ENCODE measurements at places on chromosomes 6 and 20.

DNA sequence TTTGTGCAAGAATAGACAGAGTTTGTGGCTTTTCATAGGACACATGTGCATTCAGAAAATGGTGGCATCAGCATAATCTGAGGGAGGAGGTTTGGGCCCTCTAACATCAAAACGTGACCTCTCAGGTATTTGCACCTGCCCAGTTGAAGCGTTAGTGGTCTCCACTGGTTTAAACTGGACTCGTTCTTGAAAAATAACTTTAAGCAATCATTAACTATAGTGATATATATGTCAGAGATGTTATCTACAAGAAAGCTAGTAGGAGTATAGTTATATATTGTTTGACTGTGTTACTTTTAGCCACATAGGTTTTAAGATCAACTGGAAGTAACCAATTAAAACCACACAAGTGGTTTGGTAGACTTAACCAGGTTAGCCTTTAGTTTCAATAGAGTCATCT lies 607.4 kb downstream of the MAFB start:
- no peak for DNase-seq

GRCh38 chr6:167258646-167259045 lies 32.5 kb upstream of the UNC93A start:
- DNase-seq: no peak

- DNase-seq: no peak
These were observed 27.5 kb downstream of the HLA-F start for GRCh38 chr6:29750709-29751108.

DNA sequence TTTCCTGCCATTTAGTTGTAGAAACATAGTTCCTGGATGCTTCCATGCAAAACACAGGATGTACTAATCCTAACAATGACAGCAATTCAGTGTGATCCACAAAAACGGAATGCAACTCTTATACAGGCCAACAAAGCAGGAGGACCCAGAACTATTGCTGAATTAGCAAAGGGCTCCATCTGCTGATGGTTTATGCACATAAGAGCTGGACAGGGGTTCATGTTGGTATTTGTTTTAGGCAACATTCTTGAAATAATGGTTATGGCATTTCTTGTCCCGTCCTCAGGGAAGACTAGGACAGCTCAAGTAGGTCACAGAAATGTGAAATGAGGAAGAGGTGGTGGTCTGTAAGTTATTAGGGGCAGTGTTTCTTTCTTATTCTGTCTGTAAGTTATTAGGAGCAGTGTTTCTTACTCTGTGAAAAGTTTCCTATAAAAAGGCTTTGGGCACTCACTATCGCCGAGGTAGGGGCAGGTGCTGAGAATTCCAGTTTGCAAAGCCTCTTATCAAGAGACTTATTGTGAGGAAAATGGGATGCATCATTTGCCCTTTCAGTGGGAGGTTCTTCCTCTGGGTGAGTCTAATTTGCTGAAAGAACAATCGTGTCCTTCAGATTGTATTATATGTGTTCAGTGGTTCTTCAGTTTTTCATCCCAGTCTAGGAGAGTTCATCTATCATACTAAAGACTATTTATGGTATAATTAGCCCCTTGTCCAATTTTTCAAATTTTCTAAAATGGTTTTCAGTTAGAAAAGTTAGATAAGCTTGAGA lies 171.1 kb downstream of the MCHR2 start:
- no peak for DNase-seq

- no peak for DNase-seq
These were observed 24.4 kb downstream of the RRAGD start for GRCh38 chr6:89387516-89388201.

- DNase-seq: no peak
These were observed 385.2 kb downstream of the KIF16B start for GRCh38 chr20:16187956-16188616.

GRCh38 chr6:28334286-28335039 lies 1.5 kb downstream of the ZSCAN31 start:
- DNase-seq: no peak

GRCh38 chr6:170102582-170103481 lies 188.0 kb downstream of the DLL1 start:
- no peak for DNase-seq

DNA sequence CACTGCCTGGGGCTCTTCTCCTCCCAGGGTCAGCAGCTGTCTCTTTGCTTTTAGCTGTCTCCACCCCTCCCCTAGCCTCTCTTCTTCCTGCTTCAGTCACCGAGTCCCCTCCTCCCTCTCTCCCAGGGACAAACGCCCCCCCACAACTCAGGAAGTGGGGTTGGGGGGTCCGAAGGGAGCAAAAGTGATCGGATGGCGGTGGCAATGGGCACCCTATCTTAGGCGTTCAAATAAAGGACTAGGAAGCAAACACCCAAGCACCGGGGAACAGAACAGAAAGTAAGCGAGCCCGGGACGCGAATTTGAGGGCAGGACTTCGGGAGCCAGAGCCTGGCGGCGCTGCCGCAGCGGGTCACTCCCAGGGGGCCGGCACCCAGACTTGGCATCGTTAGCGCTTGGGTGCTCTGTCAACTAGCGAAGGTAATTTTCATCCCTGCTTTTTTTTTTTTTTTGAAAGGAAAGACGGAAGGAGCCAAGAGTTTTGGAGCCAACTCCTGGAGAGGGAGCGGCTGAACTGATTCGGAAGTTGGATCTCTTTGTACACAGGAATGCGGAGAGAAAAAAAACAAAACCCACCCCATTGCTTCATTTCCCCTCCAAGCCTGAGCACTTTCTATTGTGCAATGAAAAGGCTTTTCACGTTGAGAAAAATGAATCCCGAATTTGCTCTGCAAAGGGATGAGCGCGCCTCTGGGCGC lies 815 bp upstream of the ITPR3 start:
- DNase-seq: no peak

DNA sequence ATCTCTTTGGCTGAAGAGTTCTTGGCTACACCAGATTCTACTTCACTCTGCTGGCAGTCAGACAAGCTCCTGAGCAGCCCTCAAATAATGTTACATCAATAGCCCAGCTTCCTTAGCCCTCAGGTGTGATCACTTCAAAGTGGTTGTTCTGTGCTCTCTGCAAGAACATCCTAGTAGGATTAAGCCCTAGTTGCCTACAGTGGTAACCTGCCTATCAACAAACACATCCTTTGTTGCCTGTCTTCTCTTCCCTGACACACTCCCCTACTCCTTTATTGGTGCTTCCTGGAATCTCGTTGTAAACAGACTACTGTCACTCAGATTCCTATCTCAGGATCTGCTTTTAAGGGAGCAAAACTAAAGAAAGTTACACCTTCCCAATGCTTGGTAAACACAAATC lies 45.1 kb upstream of the TASP1 start:
- no peak for DNase-seq

DNA sequence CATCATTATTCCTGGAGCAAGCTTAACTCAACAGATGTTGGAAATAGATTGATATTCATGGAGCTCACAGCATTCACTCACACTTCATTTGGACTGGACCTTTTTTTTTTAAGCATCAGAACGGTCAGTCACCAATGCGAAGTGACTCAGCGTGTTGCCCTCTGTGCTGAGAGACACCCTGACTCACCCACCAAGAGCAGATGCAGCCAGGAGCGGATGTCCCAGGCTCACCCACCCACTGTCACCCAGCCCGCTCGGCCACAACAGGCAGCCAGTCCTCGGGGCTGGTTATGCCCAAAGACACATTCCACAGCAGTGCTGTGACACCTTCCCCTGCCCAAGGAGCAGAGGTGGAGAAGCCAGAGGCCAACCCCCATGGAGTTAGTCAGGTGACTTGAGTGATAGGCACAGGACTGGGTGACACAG lies 15.7 kb downstream of the RNASET2 start:
- no peak for DNase-seq

GRCh38 chr6:127516662-127517273 lies 2.4 kb downstream of the MTCL3 start:
- DNase-seq: peak; percentile 38

- no peak for DNase-seq
These were observed 28.5 kb downstream of the HAO1 start for GRCh38 chr20:7911586-7912330.

DNA sequence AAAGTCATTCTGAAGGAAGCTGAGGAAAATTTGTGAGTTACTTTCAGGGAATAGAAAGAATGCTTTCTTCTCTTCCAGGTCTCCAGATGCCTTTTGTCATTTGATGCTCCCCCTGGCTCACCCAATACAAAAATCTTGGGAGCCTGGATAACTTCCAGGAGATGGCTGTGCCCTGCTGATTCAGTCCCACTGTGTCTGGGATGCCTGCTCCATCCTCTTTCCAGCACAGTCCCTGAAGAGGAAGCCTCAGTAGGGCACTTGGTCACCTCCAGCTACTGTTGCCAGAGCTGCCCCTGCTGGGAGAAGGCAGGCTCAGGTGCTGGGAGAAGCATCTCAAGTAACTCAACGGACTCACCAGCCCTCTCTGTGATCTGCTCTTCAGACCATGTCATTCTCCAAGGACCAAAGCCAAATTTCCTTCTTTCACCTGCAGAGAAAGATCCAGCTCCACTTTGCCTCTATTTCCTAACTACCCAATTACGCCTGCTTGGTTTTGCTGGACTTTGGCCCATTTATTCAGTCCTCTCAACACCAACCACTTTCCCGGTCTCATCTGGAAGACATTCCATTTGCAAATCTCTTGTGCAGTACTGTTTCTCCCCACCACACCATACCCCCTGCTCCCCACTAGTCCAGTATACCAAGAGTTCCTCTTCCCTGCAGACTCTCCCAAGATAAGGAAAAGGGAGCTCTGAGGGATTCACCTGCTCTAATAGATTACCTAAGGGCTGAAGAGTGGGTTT lies 53.3 kb downstream of the SLC23A2 start:
- DNase-seq: no peak

DNA sequence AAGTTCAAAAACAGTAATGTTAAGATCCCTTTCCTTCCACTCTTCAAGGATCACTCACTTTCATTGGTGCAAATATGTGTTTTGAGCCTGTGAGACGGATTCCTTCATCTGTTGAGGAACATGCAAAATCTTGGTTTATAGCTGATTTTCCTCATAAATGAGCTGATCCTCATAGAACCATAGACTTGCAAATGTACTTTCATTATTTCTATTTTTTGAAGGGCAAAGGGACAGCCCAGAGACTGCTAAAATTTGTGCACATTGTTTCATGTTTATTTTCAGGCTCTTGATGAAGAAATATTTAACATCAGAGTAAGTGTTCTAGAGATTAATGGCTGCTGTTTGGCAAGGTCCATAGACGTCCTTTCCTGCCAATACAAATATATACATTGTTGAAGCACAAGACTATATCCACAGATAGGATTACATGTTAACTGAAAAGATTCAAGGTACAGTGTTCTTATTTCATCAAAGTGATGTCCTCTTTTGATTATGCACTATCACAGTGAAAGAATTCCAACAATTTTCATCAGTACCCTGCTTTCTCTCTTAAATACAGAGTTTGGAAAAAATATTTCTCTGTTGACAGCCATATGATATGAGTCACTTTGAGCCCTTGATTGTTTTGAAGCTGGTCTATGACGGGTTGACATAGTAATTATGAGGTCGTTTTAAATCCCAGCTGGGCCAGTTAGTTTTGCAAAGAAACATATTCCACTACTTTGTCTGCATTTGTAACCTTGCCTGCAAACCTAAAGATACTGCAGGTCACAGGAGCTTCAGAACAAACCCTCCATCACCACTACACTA lies 95.7 kb downstream of the FILIP1 start:
- no peak for DNase-seq

- no peak for DNase-seq
These were observed 2.4 kb upstream of the HLA-F start for GRCh38 chr6:29720863-29721262.

- DNase-seq: no peak
These were observed 18.7 kb upstream of the HECA start for GRCh38 chr6:139115989-139116758.

DNA sequence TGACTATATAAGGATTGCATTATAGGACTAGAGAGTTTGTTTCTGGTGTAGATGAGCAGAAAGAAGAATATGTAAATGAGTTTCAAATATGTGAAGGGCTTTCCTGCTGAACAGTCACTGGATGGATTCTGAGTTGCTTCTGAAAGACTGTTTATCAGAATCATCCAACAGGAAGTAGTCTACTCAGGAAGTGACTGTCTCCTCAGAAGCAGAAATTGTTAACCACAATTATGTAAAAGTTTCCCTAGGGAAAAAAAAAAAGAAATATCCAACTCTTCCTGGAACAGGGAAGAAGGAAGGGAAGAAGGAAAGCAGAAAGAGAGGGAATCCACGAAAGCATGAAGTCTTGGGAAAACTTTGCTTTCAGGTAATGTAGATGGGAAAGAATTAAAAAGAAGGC lies 138.9 kb downstream of the TENT5A start:
- DNase-seq: no peak

GRCh38 chr20:9280666-9281065 lies 211.8 kb downstream of the PLCB4 start:
- DNase-seq: no peak

GRCh38 chr6:82246802-82247504 lies 591 bp downstream of the IBTK start:
- DNase-seq: peak; percentile 19

- no peak for DNase-seq
These were observed 709.8 kb downstream of the EPM2A start for GRCh38 chr6:145025488-145025887.

DNA sequence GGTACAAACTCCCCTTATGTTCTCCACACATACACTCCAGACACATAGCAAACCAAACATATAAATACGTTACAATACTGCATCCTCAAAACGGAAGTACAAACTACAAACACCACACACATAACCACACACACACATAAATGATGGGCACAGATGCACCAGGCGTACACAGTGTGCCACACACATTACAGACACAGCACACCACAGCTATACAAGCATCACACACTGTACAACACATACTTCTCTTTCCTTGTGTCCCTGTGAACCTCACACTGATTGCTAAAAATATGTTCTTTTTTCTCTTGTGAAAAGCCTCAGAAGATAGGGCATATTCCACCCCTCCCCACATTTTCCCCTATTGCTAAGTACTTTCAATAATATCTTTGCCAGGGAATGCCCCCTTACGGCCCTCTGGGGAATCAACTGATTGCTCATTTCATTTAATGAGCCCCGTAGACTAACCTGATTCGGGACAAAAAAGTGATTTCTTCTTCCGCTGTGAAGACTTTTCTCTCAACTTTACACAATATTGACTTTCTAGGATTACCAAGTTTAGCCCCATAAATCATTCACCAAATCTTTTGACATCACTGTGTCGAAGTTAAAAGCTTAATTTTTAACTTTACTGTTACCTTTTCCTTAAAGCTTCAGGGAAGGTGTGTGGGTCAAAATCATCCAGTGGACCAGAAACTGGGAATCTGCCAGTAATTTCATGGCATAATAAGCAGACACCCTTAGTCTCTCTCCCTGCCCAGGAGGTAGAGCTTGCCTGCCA lies at the start of gene SLC17A1:
TSS of gene SLC17A1 (minus strand) at position 521 of the 775 bp plus-strand sequence. CDS start 1,495 bp downstream, outside the sequence.
- DNase-seq: no peak

DNA sequence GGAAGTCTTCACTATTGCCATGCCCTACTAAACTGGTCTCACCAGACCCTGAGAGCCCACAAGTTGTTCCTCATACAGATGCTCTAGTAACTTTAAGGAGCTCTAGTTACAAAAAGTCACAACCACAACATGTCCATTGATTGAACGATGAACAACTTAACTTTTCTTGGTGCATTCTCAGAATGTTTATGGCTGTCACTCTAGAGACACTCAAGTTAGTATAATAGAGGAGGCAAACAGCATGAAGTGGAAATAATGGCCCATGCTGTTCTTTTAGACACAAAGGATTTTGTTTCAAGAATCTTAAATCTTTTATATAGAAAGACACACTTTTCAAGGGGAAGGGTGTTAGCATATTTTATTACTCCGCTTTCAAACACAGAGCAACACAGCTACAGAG lies 934.4 kb downstream of the HACE1 start:
- DNase-seq: no peak
